ENCODE measurements at places on chromosomes 2 and 18.

GRCh38 chr2:159595410-159596046, 20.8 kb downstream of the BAZ2B start:
- DNase-seq = no peak

- no peak for DNase-seq
These were observed 397.2 kb upstream of the FANCL start for GRCh38 chr2:58638256-58638805.

DNA sequence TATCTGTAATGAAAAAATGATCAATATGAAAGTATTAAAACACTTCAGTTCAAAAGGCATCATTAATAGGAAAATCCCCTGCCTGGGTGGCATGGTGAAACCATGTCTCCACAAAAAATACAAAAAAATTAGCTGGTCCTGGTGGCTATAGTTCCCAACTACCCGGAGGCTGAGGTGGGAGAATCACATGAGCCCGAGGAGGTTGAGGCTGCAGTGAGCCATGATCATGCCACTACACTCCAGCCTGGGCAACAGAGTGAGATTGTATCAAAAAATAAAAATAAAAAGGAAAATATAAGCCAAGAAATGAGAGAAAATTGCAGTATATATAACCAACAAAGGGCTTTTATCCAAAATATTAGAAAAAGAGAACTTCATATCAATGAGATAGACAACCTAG, 71.6 kb upstream of the MYCN start:
- DNase-seq = no peak

DNA sequence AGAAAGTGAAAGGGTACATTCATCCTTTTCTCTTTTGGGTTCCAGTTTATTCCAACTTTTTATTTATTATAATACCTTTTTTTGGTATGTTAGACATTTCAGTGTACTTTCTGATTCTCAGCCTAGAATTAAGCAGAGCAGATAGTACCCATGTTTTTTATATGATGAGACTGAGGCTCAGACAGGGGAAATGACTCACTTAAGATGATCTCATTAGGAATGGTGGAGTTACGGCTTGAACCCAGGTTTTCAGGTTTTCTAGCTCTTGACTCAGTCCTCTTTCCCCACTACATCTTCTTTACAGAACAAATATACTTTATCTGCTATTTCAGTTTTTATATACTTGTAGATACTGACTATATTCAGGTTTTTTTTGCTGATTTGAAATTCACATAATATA, 51.7 kb upstream of the OTX1 start:
- no peak for DNase-seq

DNA sequence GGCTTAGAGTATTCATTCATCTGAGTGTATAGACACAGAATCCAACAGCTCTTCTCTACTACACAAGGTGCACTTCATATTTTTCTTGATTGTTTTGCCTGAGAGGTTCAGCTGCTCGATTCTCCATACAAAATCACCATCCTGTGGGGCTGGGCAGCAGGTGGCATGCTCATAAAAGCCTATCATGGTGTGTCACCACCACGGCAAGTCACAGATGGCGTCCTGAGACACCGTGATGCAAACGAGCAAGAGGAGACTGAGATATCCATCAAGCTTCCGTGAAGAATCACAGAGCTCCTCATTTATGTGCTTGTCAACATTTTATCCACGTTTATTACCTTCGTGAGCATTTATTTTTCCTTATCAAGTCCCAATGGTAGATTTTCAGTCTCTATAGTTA, 22.4 kb upstream of the NRP2 start:
- DNase-seq = no peak
